ENCODE measurements at places on chromosomes 11 and 22. TPM values are rescaled to one million over a fixed set of nuclear protein-coding genes. Genes with fewer than 3 reads are reported as not detected.

ZBTB16 gene
- total RNA-seq = not detected

- DNase-seq = no peak
Measured at GRCh38 chr22:40403651-40404050, 33.3 kb downstream of the SGSM3 start.

MS4A12 gene
- not detected for total RNA-seq

- DNase-seq = no peak
Measured at GRCh38 chr11:73312036-73312435, 4.0 kb downstream of the ARHGEF17 start.

GRCh38 chr11:18248561-18248960 is at the start of gene SAA2:
Gene SAA2, minus strand, starts transcription at chr11:18248668. Its CDS starts 657 bp downstream, at chr11:18248011.
- peak; percentile 21 for DNase-seq
